ENCODE measurements at places on chromosomes 16 and 17.
A peak's percentile ranks its signal among the peaks of the same experiment; 100 is the strongest.

DNA sequence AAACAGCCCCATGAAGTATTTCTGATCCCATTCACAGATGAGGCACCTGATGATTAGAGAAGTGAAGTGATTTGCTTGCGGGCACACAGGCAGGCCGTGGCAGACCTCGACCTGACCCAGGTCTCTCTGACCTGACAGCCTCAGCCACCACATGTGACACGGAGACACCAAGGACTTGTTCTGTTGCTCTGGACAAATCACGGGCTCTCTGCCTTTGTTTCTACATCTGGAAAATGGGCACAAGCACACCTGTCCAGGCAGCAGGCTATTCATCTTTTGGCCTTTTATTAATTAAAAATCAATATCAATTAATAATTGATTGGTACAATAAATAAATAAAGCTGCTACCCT is 3.4 kb downstream of the MAP3K14 start:
- DNase-seq, result no peak

- DNase-seq, result no peak
Measured at GRCh38 chr17:79542718-79543117, 68.1 kb downstream of the RBFOX3 start.

GRCh38 chr16:24130494-24131085 is 125.5 kb upstream of the CACNG3 start:
- no peak for DNase-seq

GRCh38 chr16:87956365-87957231 is 5.4 kb downstream of the BANP start:
- peak; percentile 27 for DNase-seq

- DNase-seq, result peak; percentile 80
Measured at GRCh38 chr17:72466199-72466598, 345.4 kb downstream of the SOX9 start.

- peak; percentile 36 for DNase-seq
Measured at GRCh38 chr16:67563708-67564468, 1.6 kb downstream of the CTCF start.

DNA sequence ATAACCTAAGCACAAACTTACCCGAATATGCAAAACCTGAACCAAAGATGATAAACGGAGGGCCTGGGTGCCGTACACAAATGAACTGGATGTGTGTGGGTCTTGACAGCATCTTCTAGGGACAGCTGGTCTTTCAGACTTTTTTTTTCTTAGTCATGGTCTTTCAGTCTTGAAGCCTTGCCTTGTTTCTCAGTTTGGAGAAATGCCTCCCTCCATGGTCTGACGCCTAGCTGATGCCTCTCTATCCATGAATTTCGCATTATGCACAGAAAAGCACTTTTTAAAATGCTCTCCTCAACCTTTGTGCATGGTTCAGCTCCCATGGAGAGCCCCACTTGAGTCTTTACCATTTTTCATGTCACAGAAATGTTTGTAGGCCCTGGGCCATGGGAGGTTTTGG is 52.8 kb upstream of the LYRM9 start:
- no peak for DNase-seq

DNA sequence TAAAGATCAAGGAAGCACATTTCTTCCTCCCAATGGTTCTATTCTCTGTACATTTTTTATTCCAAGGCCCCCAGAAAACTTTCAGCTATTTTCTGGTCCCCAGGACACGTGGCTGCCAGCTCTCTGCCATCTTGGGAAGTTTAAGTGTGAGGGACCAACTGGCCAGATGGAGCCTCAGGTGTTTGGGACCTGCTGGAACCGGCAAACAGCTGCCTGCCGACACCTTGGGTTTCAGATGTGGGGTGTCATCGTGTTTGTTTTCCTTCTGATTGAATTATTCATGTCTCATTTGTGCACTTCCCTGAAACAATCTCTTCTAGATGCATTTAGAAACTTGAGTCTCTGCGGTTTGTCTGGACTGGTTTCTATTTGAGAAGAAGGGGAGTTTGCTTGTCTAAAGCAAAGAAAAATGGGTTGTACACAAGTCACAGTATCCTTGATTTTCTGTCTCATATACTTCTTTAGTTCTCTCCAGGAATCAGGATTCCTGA is 386.5 kb downstream of the SLC39A11 start:
- DNase-seq, result no peak

GRCh38 chr16:85162478-85163277 is 50.4 kb upstream of the CIBAR2 start:
- DNase-seq, result peak; percentile 70

- DNase-seq, result no peak
Measured at GRCh38 chr16:1775846-1776671, 3.1 kb upstream of the MRPS34 start.

GRCh38 chr17:63631626-63632025 is 9.4 kb downstream of the MAP3K3 start:
- no peak for DNase-seq

DNA sequence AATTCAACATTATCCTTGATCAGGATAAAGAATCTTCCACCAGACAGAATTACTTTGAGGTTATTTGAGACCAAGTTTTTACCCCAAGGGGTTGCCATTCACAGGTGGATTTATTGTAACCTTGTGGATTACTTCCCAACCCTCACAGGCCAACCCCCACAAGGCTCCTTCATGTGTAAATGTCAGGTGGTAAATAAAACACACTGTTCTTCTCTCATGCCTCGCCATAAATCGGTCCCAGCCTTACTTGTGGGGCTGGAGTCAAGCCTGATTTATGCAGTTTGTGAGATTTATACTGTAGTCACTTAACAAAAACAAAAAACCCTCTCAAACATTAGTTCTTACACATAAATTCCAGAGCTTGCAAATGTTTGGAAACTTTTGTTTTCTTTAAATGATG is 98.6 kb upstream of the IRX3 start:
- no peak for DNase-seq

DNA sequence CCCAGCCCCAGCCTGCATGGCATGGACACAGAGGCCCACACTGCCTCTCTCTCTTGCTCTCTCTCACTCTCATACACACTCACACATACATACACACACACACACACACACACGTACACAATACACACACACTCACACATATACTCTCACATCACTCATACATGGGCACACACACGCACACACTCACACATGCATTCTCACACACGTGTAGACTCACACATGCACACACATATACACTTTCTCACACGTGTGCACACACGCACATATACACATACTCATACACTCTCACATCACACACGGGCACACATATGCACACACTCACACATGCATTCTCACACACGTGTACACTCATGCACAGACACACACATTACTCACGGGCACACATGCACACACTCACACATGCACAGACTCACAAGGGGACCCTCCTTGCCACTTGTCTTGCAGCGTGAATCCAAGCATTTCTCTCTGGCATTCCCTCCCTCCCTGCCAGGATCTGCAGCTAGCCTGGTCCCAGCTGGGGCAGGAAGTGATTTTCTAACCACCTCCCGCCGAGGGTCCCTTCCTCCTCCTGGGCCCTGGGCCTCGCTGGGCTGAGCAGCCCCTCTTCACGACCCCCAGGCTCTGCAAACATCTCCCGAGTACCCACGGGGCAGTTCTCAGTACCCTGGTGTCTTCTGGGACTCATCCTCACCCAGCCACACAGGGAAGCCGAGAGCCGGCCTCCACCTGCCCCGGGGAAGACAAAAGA is 37.5 kb downstream of the IL21R start:
- no peak for DNase-seq

DNA sequence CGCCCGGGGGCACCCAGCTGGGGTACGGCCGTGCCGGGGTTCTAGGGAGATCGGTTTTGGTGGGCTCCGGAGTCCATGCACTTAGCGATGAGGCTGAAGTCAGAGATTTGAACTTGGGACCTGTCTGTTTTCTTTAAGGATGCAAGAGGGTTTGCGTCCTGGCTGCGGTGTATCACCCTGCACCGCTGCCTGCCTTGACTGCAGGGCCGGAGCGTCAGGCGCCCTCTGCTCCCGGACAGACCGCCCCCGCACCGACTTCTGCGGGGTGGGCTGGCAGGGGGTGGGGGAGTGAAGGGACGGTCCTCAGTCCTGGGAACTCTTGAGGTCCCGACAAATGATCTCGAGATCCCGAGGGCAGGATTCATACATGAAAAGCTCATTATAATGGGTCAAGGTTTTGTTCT is 701 bp downstream of the PDP2 start:
- no peak for DNase-seq

DNA sequence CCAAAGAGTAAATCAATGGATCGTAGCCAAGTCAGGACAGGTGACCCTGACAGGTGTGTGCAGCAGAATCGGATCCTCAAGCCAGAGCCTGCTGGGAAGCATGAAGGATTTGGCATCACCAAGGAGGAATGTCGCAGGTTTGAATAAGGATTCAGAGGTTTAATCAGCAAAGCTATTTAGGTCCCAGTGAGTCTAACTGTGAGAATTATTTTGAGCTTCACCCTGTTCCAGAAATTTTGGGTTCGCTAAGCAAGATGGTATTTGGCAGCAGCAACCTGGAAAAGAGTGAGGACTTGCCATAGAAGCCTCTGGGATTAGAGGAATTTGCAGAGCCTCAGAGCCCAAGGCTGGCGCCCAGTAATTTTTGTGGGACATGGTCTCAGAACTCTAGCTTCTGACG is 173.0 kb downstream of the CCDC182 start:
- no peak for DNase-seq

GRCh38 chr16:50040710-50041109 is 15.7 kb downstream of the CNEP1R1 start:
- DNase-seq, result no peak

DNA sequence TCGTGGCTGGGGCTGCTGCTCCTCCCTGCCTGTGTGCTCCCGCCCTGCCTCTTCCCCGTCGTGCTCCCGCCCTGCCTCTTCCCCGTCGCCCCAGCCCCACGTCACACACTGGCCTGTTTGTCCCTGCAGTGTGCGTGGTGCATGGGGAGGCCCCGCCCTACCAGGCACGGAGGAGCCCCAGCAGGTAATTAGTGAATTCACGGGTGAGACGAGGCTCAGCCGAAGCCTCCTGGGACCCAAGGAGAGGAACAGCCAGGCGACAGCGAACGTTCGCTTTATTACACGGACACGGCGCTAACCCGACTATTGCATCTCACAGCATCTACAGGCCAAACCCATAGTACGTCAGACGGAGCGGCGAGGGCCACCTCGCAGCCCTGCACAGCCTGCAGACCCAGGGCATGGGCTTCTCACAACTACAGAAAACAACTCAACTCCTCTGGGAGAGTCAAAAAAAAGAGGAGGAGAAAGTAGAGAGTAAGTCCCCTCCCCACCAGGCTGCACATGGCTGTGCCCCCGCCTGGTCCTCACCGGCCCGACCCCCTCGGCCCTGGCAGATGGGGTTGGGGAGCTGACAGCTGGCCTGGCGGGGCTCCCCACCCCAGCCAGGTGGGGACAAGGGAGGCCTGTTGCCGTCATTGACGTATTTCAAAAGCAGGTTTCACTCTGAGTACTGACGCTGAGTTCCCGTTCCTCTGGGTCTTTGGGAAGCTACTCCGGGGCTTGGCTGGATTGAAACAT is 4.3 kb upstream of the PABPN1L start:
- no peak for DNase-seq

GRCh38 chr16:67028696-67029253 is at the start of gene CBFB:
TSS of gene CBFB (plus strand) at chr16:67029149. CDS start at chr16:67029408, 259 bp downstream.
- DNase-seq, result peak; percentile 89

- DNase-seq, result no peak
Measured at GRCh38 chr17:75638893-75639292, 5.7 kb downstream of the SMIM5 start.

GRCh38 chr17:78342449-78343186 is 17.3 kb downstream of the SOCS3 start:
- DNase-seq, result peak; percentile 92
